Fibroblast of skin of right biceps (primary cell): ENCODE measurements at places on chromosomes 7 and 10.

- DNase-seq: no peak
Observed at GRCh38 chr7:44216019-44216418, 15.2 kb downstream of the YKT6 start.

GRCh38 chr10:128050936-128051335, 75.3 kb downstream of the MKI67 start:
- DNase-seq: no peak

- DNase-seq: peak; percentile 43
Observed at GRCh38 chr7:38870147-38870546, 38.8 kb downstream of the VPS41 start.

GRCh38 chr10:42887734-42888503, 105.3 kb downstream of the BMS1 start:
- DNase-seq: no peak

DNA sequence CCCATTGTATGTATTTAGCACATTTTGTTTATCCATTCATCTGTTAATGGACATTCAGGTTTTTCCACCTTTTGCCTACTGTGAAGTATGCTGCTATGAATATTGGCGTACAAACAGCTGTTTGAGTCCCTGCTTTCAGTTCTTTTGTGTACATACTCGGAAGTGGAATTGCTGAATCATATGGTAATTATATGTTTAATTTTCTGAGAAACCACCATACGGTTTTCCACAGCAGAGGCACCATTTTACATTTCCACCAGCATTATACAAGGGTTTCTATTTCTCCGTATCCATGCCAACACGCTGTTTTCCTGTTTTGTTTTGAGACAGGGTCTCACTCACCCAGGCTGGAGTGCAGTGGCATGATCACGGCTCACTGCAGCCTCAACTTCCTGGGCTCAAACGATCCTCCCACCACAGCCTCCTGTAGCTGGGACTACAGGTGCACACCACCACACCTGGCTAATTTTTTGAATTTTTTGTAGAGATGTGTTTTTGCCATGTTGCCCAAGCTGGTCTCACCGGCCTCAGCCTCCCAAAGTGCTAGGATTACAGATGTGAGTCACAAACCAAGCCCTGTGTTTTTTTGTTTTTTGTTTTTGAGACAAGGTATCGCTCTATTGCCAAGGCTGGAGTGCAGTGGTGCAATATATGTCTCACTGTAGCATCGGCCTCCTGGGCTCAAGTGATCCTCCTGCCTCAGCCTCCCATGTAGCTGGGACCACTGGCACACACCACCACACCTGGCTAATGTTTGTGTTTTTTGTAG, 22.1 kb upstream of the FBXW4 start:
- DNase-seq: no peak

DNA sequence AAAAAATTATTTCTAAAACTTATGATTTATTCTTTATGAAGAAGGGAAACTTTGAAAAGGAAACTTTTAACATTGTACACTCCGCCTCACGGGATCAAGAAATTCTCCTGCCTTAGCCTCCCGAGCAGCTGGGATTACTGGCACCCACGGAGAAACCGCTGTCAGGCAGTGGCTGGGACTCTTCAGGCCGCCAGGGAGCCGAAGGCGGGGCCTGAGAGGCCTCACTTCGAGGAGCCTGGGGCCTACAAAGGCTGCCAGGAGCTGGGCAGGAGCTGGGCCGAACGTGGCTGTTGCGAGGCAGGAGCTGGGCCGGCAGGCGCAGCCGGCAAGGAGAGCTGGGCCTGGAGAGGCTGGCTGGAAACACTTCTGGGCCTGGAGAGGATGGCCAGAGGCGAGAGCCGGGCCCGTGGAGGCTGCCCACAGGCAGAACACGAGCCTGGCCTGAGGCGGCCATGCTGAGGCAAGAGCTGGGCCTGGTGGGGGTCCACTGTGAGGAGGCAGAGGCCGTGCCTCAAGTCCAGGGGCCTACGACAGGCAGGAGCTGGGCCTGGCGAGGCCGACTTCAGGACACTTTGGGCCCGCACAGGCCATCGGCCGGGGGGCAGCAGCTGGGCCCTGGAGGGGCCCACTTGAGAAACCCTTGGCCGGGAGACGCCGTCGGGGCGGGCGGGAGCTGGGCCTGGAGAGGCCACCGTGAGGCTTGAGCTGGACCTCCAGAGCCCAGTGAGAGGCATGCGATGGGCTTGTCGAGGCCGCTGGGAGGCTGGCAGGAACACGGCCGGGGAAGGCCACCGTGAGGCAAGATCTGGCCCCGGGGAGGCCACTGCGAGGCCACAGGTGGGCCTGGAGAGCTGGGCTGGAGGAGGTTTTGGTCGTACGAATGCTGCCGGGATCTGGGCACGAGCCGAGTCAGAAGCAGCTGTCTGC, 23.7 kb downstream of the MDH2 start:
- DNase-seq: no peak

- DNase-seq: peak; percentile 37
Observed at GRCh38 chr7:80182630-80183276, 48.1 kb downstream of the GNAI1 start.

DNA sequence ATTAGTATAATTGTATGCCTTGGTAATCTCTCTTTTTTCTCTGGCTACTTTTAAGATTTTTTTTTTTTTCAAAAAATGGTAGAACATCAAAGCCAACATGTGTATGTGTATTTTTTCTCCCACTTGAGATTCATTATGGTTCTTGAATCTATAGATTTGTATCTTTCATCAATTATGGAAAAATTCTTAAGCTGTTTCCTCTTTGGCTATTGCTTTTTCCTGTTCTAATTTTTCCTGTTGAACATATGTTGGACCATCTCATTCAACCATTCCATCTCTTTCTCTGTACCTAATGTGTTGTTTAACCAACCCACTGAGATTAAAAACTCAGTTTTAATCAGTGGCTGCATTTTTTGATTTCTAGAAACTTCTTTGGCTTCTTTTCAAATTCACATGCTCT, 107.2 kb downstream of the HECTD2 start:
- DNase-seq: no peak
